H9 (cell line): ENCODE measurements at places on chromosomes 11 and 22.

GRCh38 chr11:94602430-94603372 is 35.5 kb downstream of the PIWIL4 start:
- no peak for DNase-seq

GRCh38 chr11:126512741-126513715 is 157.5 kb downstream of the ST3GAL4 start:
- DNase-seq = no peak

- DNase-seq = no peak
Observed at GRCh38 chr11:10747733-10748132, 3.3 kb upstream of the CTR9 start.

DNA sequence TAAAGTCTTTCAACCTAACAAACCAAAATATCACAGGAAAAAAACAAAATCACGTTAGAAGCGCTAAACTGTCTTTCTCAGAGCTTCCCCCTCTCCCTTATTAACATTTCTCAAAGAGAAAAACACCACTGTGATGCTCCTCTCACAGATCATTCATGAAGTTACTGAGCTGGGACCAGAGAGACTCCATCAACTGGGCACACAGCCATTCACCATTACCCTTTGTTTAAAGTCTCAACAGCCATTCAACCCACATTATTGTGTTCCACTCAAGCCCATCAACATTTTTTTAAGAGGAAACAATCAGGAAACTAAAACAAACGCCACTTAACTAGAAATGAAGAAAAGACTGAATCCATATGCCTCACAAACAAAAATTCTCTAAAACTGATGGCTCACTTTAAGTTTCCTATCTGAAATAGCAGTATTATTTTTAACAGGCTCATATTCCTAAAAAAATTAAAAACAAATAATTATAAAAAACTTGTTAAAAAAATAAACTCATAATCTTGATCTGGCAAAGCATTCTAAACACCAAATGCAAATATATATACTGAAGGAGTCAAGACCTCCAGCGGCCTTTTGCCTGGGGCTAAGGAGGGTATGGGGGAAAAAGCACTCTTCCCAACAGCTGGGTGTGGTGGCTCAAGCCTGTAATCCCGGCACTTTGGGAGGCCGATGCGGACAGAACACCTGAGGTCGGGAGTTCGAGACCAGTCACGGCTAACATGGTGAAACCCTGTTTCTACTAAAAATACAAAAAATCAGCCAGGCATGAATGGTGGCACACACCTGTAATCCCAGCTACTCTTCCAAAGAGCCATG is 14.0 kb downstream of the CELF1 start:
- DNase-seq = no peak

- DNase-seq = no peak
Observed at GRCh38 chr22:37409459-37410050, 17.7 kb downstream of the ELFN2 start.

DNA sequence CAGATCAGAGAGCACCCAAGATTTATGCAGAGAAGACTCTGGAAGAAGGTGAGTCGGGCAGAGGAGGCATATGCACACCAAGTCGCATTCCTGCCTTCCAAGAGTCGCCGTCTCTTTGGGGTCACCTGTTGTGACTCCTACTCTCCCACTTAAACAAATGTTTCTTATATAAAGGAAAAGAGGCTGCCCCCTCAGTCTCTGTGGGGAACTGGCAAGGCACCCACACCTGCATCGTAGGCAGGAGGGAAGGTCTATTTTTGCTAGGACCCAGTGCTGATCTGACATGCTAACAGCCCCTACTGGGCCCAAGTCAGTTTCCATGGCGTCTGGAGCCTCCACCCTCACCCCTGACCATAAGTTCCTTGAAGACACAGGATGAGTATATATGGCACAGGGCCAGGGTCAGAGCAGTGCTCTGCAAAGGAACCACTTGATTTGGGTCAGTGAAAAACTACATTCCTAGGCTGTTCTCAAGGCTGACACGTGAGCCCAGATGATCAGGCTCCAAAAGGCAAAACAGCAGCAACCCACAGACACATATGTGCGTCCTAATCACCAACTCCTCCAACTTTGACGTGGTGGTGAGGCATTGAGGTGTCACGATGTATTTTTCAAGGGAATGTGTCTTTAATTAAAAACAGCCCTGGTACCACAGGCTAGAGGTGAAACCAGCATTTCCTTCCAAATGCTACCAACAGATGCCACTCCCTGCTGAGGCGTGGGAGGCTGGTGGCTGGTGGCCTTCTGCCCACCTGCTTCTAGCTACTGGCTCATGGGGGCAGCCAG is 55.6 kb upstream of the CSNK2A3 start:
- no peak for DNase-seq

- no peak for DNase-seq
Observed at GRCh38 chr11:57288771-57289579, 35.8 kb downstream of the TNKS1BP1 start.

DNA sequence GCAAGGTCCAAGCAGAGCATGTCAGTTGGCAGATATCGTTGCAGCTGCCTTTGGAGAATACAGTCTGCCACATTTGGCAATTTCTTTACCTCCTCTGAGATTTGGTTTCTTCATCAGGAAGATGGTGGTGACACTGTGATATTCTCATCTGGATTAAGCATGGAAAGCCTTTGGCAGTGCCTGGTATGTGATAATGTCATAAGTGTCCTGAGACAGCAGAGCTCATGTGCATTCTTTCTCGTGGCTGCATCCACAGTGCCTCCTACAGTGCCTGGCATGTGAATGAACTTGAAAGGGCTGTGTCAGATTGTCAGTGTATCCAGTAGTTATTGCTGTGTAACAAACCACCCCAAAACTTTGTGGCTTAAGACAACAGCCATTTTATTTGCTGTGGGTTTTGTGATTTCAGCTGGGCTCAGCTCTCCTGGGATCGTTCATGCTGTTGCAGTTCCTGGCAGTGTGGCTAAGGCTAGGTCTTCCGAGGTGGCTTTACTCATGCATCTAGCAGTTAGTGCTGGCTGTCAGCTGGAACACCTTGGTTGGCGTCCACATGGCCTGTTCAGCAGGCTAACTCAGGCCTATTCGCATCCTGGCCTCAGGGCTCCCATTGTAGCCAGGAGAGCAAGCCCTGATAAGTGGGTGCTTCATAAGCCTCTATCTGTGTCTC is 35.7 kb upstream of the MICAL2 start:
- DNase-seq = no peak

DNA sequence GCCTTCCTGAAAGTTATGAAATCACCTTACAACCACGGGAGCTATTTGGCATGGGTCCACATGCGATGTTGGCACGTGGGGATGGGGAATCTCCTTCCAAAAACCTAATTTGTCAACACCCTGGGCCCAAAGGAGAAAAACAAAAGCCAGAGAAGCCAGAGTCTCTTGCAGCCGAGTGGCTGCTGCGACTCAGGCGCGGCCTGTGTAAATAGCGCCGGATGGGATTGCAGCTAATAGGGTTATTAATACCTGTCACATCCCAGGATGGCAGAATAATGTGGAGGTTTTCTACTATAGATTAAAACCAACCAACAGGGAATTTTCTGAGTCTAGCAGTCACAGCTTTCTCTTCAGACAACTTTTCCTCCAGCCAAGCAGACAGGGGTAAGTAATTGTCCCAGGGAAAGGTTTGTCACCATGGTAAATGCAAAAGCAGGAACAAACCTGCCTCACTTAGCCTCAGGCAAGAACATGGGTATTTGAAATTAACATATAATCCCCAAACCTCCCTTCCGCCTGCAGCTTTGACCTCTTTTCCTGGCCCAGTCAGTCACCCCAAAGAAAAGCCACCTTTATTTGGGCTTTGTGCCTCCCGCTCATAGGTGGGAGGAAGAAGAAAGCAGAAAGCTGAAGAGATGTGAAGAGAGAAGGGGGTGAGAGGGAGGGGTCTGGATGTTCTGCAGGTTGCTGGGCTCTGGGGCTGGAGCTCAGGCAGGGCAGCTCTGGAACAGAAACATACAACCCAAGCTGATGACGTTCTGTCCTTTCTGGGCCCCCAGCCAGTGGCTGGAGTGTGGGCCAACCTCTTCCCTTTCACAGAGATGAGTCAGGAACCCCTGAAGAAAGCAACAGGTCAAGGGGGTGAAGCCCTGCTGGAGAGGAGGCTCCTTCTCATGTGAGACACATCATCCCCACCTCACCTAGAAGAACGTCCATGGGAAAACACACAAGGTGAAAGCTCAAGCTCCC is 376.5 kb downstream of the NXPE2 start:
- DNase-seq = no peak

DNA sequence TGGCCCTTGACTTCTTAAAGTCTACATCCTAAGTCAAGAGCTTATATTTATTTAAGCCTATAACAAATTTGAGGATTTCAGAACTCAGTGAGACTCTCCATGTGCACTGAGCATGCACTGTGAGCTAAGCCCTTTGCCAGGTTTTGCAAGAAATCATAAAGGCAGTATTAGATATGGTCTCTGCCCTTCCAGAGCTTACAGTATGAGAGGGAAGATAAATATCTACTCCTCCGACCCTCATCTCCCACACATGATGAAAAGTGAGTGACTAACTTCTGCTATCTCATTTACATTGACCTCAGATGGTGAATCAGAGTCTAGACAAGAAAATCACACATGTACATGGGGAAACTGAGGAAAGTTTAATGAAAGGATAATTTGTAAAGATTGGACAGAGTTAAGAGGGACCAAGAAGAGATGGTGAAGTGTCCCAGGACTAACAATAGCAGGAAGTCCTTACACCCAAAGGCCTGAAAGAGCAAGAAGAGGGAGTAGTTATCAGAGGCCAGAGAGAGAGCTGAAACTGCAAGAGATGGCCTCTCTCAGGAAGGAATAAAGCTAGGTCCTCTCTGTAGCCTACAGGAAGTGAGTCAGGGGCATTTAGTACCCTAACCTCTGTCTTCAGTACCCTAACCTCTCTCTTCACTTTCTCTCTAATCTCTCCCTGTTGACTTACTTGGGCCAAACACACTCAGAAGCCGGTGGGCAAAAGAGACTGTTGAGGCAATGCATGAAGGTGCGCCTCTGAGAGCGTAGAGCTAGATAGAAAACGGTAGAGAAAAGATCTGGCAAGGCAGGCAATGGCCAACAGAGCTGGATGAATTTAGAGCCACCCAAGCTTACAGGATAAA is 23.0 kb upstream of the BLID start:
- no peak for DNase-seq

- DNase-seq = no peak
Observed at GRCh38 chr22:18906896-18907295, 776 bp downstream of the DGCR6 start.

DNA sequence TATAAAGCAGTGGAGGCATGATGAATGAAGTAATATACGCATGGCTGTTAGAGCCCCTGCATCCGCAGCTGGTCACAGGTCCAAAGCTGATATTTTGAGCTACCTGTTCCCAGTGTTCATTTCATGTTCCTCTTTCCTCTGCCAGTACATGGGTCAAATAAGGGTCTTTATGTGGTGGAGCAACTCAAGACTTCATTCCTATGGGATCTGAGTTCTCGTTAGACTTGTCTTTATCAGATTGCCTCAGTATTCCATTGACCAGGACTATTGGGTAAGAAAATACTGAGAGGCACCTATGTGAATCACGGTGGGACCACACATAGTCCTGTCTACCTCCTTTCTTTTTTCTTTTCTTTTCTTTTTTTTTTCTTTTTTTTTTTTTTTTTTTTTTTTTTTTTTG is 25.2 kb downstream of the NCF4 start:
- DNase-seq = no peak

DNA sequence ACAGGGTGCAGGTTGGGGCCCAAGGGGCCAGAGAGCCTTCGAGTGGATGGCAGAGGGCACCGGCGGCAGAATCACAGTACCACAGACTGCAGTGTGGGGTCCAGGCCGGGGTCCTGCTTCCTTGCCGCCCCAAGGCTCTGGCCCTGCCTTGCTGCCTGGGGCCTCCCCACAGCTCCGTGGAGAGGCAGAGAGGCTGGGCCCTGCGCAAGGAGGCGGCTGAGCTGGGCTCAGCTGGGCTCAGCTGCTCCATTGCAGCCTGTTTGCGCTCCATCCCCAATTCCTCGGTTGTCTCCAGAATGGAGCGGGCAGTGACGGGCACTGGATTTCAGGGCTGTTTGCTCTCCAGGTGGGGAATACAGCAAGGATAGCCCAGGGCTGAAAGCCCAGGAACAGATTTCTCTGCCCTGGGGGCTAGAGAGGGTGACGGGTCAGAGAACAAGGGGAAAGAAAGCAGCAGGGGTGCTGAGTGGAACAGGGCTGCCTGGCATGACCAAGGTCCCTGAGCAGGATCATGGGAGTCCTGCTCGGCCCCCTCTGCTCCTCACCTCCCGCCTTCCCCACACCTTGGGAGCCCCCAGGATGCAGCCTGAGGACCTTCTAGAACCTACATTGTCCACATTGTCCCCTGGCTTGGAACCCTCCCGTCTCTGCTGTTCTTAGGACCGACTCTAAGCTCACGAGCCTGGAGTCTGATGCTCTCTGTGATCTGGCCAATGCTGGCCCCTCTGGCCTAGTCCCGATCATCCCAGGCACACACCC is 18.9 kb downstream of the MRGPRG start:
- DNase-seq = no peak

GRCh38 chr11:66848671-66849500 is 5.6 kb downstream of the RCE1 start:
- no peak for DNase-seq

GRCh38 chr22:44669561-44669976 is 32.4 kb upstream of the PRR5 start:
- DNase-seq = peak; percentile 62
